ENCODE measurements at places on chromosomes 4 and X.

DNA sequence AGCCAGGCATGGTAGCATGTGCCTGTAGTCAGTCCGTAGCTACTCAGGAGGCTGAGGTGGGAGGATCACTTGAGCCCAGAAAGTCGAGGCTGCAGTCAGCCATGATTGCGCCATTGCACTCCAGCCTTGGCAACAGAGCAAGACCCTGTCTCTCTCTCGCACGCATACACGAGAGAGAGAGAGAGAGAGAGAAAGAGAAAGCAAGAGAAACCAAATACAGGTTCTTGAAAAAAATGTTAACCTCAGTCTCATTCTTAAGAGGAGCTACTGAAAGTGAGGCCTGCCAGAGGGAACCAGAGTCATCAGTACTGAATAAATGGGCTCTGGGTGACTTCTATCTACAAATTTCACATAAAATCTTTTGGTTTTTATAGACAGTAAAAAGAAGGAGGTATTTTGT lies 42.9 kb downstream of the KIAA0232 start:
- no peak for DNase-seq

DNA sequence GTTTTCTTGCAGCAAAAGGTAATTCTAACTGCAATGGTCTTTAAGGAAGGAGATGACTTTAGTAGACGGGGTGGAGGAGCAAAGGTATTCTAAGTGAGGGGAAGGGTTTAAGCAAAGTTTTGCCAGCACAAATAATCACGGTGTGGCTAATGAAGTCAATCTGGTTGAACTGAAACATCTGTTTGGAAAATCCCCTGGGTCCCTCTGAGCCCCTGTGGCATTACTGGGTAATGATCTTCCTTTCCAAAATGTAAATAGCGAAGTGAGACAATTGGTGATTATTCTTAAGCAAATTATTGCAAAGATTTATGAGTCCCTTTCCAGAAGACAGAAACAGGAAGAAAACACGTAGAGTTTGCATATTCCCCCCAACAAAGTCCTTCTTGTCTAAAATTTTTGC lies 47.2 kb downstream of the FGFBP1 start:
- DNase-seq, result no peak

DNA sequence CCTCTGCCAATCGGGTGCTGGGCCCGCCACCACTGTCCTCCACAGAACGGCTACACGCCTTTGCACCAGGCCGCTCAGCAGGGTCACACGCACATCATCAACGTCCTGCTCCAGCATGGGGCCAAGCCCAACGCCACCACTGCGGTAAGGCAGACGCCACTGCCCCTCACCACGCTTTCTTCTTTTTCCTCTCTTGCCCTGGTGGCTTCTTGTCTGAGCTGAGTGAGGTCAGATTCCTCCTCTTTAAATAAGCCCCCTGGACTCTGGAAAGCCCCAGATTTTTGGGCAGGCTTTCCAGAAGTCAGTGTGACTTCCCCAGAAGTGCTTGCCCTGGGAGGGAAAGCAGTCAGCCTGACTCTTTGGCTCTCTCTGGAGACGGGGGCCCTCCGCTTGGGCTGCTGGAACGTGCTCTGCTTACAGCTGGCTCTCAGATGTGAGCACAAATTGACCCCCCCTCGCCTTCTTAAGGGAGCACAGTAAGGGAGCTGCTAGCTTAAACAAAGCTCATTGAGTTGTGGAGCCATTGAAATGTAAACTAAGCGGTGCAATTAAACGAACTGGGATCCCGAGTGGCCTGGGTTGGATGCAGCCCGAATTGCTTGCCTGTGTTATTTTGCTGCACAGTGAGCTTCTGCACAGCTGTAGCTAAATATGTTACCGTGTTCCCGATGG lies 243.1 kb downstream of the ANK2 start:
- DNase-seq, result no peak

- DNase-seq, result no peak
Measured at GRCh38 chrX:106898462-106898861, 4.7 kb downstream of the RIPPLY1 start.

GRCh38 chr4:9811806-9812205 lies 30.4 kb downstream of the DRD5 start:
- no peak for DNase-seq

GRCh38 chrX:66163849-66164411 lies at the start of gene HEPH:
HEPH (plus strand) TSS chrX:66164247; CDS start chrX:66170571, 6,324 bp downstream.
- no peak for DNase-seq

DNA sequence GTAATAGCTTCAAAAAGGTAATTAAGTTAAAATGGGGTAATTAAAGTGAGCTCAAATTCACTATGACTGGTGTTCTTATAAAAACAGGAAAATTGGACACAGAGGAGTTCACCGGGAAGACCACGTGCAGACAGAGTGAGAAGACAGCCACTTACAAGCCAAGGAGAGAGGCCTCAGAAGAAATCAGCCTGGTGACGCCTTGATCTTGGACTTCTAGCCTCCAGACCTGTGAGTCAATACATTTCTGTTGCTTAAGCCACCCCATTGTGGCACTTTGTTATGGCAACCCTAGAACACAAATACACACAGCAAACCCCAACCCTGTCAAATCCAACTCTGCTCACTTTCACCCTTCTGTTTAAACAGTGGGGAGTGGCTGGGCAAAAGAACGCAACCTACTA lies 4.1 kb upstream of the CD38 start:
- no peak for DNase-seq

DNA sequence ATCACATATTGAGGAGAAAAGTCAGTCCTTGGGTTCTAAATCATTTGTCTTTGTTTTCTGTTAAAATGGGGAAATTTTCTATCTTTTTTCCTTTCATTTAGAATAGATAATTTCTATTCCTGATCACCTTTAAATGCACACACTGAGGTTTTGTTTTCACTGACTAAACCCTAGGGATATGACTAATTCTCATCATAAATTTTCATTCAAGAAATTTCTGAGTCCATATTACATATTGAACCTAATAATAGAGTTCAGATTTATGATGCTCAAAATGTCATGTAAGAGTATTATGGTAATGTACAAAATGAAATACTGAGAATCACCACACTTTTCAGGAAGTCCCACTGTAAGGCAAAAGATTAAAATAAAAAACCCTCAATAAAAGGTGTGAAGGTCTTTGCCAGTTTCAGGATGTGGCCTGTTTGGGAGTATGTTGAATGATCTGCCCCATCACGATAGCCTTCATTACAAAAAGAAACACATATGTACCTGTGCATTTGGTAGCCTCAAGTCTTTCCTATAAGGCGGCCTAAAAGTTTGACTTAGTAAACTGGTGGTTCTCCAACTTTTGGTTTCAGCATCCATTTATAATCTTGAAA lies 49.4 kb downstream of the LEF1 start:
- DNase-seq, result no peak

DNA sequence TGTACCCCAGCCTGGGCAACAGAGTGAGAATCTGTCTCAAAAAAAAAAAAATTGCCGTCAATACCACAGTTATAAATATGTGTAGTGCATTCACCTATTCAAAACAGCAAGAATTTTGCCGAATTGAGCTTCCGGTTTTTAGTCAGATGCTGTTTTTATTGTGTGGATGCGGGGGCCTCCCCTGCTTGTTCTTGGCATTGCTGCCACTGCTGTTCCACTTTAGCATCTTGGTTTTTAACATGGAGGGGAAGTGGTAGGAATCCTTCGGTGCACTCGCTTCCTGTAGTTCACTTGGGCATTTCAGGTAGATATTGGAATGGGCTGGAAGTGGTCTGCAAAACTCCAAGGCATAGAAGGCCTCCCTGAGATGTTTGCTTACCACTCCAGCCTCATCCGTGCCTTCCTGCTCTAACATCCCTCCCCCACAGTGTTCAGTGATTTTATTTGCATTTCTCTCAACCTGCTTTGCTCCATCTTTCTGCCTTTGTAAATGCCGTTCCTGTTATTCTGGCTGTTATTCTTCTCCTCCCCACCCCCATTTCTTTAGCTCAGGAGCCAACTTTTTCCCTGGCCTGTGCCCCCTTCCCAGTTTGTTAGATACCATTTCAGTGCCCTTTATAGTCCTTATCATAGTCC lies 25.5 kb downstream of the MOB1B start:
- DNase-seq, result no peak

GRCh38 chr4:61741327-61742096 lies 541.4 kb downstream of the ADGRL3 start:
- DNase-seq, result no peak

DNA sequence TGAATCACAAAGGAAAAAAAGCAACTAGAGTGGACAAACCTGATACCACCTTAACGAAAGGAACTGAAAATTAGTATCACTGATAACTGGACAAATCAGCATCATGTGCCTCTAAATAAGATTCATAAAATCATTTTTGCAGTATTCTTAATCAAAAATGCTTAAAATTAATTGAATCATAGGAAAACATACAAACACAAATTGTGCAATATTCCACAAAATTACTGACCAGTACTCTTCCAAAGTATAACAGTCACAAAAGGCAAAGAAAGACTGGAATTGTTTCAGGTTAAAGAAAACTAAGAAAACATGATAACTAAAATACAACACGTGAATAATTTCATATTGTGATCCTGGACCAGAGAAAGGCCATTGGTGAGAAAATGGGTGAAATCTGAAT lies 27.1 kb downstream of the FBXW7 start:
- no peak for DNase-seq

GRCh38 chrX:83759872-83760271 lies 101.1 kb upstream of the CYLC1 start:
- DNase-seq, result no peak

DNA sequence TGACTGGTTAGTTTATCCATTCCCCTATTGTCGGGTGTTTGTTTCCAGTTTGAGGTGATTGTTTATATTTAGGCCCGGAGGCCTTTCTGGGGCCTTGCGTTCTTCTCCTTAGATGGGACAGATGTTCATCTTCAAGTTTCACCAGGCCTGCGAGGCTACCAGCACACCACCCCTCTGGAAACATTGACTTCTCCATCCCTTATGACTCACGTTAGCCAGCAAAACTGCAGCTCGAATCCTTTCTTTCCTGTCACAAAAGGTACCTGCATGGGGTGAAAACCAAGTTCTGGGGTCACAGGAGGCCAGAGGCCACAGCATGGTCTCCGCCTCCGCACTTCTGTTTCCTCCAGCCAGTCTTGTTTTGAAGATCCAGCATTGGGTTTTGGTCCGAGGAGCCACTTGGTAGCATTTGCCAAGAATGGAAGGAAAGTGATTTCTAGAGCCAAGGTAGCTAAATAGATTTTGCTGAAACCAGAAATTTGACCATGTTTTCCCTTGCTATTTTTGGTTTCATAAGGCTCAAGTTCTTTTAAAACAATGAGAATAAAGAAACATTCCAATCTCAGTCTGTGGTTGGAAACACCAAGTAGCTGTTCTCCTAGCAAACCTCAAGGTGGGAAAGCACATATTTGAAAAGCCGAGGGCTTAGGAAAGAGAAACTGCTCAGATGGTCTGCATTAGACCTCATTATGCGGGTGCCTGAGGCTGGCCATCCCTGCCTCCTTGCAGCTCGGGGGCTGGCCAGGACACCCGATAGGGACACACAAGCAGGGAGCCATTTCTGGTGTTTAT lies 5.6 kb downstream of the NYX start:
- DNase-seq, result no peak

DNA sequence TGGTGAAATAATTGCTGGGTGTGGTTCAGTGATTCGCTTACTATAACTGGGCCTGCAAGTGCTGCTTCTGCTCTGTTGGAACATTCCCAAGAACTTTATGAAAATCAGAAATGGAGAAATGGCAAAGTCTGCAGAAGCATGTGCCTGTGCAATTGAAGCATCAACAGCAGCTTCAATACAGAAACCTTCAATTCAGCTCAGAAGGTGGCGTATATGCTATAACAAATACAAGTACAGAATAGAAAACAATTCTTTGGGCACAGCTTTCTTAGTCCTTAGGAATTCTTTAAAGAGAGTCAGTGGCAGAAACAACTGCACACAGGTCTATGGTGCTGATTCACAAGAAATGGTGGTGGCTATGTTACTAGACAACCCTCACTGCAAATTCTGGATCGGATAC lies 18.0 kb upstream of the PDHA2 start:
- no peak for DNase-seq

GRCh38 chr4:169485791-169486742 lies 126.3 kb downstream of the NEK1 start:
- DNase-seq, result no peak

DNA sequence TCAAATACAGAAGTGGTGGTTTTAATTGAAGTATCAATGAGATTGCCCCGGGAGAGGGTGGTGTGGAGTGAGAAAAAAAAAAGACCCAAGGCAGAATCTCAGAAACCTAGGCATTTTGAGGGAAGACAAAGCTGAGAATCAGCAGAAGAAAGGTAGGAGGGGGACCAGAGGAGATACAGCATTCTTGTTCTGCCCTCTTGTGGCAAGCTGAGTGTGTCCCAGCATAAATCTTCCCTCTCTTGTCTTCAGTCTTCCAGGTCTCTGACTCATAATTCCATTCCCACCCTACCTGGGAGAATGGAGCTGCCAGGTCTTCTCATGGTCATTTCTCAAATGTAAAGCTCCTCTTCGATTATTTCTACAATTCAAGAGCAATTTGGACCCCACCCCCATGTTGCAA lies 32.7 kb upstream of the MAGED1 start:
- no peak for DNase-seq

DNA sequence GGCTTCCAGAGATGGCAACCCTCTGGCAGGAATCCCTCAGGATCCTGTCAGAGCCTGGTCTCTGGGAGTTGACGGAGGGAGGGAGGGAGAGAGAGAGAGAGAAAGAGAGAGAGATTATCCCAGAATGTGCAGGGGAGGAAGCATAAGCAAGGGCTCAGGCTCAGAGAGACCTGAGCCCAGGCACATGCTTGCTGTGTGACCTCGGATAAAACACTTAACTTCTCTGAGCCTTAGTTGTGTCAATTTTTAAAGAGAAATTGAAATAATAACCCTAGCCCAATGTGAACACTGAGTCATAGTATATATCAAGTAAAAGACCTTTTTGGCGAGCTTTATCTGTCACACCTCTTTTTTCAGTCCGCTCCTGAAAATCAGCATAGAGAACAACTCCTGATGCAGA lies 473 bp upstream of the USP51 start:
- DNase-seq, result no peak

- DNase-seq, result no peak
Measured at GRCh38 chrX:155841232-155841631, 39.9 kb upstream of the VAMP7 start.

DNA sequence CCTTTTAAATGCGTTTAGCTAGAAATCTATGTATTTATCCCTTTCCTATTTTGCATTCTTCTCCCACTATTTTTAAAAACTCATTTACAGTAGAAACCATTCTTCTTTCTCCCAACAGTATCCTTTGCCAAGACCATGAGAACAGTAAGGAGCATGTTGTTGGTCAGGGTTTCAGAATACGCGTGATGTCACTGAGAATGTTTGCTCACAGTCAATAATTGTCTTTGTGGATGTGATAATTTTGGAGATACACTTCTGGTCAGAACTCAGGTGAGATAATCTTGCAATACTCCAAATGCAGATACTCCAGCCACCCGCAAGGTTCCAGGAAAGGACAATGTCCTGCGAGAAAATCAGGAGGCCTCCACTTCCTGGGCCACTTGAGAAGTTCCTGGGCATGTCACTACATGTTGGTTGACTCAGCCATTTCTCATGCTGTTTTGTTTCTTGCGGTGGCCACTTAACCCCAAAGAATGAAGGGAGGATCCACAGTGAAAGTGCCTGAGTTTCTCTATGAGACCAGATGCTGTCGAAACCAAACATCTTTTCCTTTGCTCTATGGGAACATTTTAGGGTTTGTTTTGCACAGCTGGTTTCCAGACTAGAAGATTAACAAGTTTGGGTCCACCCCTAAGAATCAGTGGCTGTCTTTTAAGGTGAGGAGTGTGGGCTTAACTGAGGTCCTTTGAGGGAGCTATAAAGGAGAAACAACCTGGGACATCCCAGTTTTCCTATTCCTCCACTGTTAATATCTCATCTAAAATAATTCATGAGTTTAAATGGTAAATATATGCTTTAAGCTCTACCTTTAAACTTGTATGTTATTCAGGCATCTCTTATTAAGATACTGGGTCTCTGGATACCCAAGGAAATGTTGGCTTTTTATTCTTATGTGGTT lies 116.0 kb downstream of the SOWAHB start:
- DNase-seq, result no peak

Measured in stimulated activated CD8-positive, alpha-beta memory T cell treated with anti-CD3 and anti-CD28 coated beads, Interleukin-2, amount 100 ng/mL, for 1 hour (primary cell).